Hepatocyte (in vitro differentiated cells): ENCODE measurements at places on chromosomes 4 and X.
A peak's percentile ranks its signal among the peaks of the same experiment; 100 is the strongest.

- H3K27ac ChIP-seq: no peak overlapping the region
- no peak for DNase-seq
- H3K4me3 ChIP-seq: no peak overlapping the region
- no peaks in the 10 kb centered on the region for H3K27me3 ChIP-seq
- H3K4me1 ChIP-seq: no peaks in the 10 kb centered on the region
Observed at GRCh38 chr4:85302756-85303155, 172.2 kb upstream of the ARHGAP24 start.

- no peaks in the 10 kb centered on the region for H3K36me3 ChIP-seq
- H3K4me3 ChIP-seq: no peak overlapping the region
- no peaks in the 10 kb centered on the region for H3K27me3 ChIP-seq
- no peak for DNase-seq
- no peak overlapping the region for H3K27ac ChIP-seq
Observed at GRCh38 chrX:155877288-155877687, 3.9 kb upstream of the VAMP7 start.

GRCh38 chrX:6777238-6778002 is 242.5 kb upstream of the VCX3A start:
- H3K27ac ChIP-seq: no peak overlapping the region
- H3K36me3 ChIP-seq: no peaks in the 10 kb centered on the region
- H3K27me3 ChIP-seq: no peaks in the 10 kb centered on the region

DNA sequence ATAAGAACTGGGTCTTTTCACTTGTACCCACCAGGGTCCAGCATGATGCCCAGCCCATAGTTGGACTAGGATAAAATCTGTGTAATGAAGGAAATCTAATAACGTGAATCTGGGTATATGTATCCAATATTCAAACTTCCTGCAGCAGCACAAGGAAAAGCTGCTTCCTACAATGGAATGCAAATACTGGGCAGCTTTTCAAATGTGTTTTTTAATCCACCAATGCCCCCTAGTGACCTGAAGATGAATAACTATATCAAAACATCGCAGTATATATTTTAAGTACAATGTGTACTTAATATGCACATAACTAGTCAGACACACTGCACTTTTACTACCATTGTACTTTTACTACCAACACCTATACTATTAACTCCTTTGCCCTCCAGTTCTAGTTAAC is 5.3 kb downstream of the APOO start:
- H3K36me3 ChIP-seq: no peaks in the 10 kb centered on the region
- no peak overlapping the region for H3K4me3 ChIP-seq
- DNase-seq: peak; percentile 78
- H3K27me3 ChIP-seq: no peaks in the 10 kb centered on the region

- no peaks in the 10 kb centered on the region for H3K36me3 ChIP-seq
- H3K4me1 ChIP-seq: peaks cover 5% of the 10 kb centered on the region
- H3K4me3 ChIP-seq: no peak overlapping the region
- H3K27me3 ChIP-seq: no peaks in the 10 kb centered on the region
- no peak for DNase-seq
- no peak overlapping the region for H3K27ac ChIP-seq
Observed at GRCh38 chr4:95426455-95426854, 122.3 kb downstream of the UNC5C start.

GRCh38 chr4:112604589-112604988 is 32.1 kb downstream of the ZGRF1 start:
- H3K36me3 ChIP-seq: no peaks in the 10 kb centered on the region
- H3K27ac ChIP-seq: no peak overlapping the region

GRCh38 chr4:102356562-102357202 is 11.4 kb upstream of the SLC39A8 start:
- H3K27me3 ChIP-seq: no peaks in the 10 kb centered on the region
- H3K36me3 ChIP-seq: no peaks in the 10 kb centered on the region
- H3K4me1 ChIP-seq: peaks cover 6% of the 10 kb centered on the region
- H3K27ac ChIP-seq: no peak overlapping the region
- H3K4me3 ChIP-seq: no peak overlapping the region

GRCh38 chr4:44916411-44916810 is 190.1 kb upstream of the GNPDA2 start:
- H3K27me3 ChIP-seq: no peaks in the 10 kb centered on the region
- H3K27ac ChIP-seq: no peak overlapping the region
- H3K4me1 ChIP-seq: no peaks in the 10 kb centered on the region
- no peak overlapping the region for H3K4me3 ChIP-seq
- H3K36me3 ChIP-seq: no peaks in the 10 kb centered on the region

- peak overlapping the region; percentile 93 for H3K27ac ChIP-seq
- H3K36me3 ChIP-seq: no peaks in the 10 kb centered on the region
- H3K4me3 ChIP-seq: no peak overlapping the region
- H3K4me1 ChIP-seq: peaks cover 57% of the 10 kb centered on the region
Observed at GRCh38 chrX:40107291-40108161, 9.8 kb upstream of the BCOR start.

DNA sequence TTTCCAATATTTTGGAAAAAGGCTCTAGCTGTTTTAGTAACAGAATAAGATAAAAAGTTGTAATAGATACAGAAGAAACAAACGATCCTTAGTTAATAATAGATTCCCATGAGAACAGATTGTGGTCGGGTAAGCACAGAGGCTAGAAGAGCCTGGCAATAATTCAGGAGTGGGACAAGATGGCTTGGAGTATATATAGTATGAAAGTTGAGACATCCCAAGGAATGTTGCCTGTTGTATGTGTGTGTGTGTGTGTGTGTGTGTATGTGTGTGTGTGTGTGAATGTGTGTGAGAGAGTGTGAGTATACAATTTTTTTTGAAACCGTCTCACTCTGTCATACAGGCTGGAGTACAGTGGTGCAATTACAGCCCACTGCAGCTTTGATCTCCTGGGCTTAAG is 150.7 kb downstream of the PDGFC start:
- H3K4me1 ChIP-seq: peaks cover 7% of the 10 kb centered on the region
- no peak for DNase-seq
- no peaks in the 10 kb centered on the region for H3K27me3 ChIP-seq
- H3K4me3 ChIP-seq: no peak overlapping the region

- no peak overlapping the region for H3K27ac ChIP-seq
- DNase-seq: no peak
- no peaks in the 10 kb centered on the region for H3K36me3 ChIP-seq
- H3K4me3 ChIP-seq: no peak overlapping the region
Observed at GRCh38 chr4:94358101-94358500, 15.5 kb upstream of the HPGDS start.

GRCh38 chr4:119627267-119628255 is 1.0 kb downstream of the PDE5A start:
- H3K36me3 ChIP-seq: no peaks in the 10 kb centered on the region
- peak overlapping the region; percentile 87 for H3K27ac ChIP-seq
- no peaks in the 10 kb centered on the region for H3K27me3 ChIP-seq
- peak; percentile 89 for DNase-seq

GRCh38 chrX:96753230-96753629 is 68.6 kb downstream of the DIAPH2 start:
- H3K27ac ChIP-seq: peak overlapping the region; percentile 64
- no peaks in the 10 kb centered on the region for H3K27me3 ChIP-seq
- no peaks in the 10 kb centered on the region for H3K36me3 ChIP-seq
- DNase-seq: no peak
- no peak overlapping the region for H3K4me3 ChIP-seq

DNA sequence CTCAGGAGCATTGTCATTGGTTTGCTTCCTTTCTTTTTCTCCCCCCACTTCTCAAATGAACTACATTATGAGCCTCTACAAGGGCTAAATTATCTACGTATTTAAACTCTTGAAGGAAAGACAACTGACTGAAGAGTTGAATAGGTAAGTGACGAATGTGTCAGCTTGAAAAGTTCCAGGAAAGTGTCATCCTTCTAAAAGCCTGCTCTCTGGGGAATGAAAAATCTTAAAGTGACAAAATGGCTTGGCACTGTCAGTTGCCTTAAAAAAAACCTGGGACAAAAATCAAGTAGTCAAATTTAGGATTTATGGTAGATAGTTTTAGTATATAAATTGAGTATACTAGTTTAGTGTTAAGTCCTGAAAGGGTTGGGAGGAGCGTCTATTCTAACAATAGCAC is 173.9 kb upstream of the NDP start:
- no peaks in the 10 kb centered on the region for H3K27me3 ChIP-seq
- H3K36me3 ChIP-seq: no peaks in the 10 kb centered on the region
- DNase-seq: no peak
- H3K4me3 ChIP-seq: no peak overlapping the region

DNA sequence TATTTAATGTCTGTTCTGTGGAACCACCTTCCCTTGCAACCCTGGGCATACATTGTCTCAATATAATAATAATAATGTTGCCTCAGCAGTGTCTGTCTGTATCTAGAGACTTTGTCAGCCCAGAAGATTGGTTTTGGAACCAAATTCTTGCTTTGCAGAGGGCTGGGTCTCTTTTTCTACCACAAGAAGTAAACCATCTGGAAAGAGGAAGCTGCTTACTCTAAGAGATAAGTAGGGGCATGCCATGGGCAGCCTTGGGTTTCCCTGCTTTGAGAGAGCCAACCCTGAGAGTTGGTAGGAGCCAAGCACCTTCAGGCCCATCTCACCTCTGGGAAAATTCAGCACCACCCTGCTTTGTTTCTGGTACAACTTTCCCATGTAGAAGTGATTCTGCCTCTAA is 27.0 kb downstream of the TMEM31 start:
- DNase-seq: no peak
- H3K27ac ChIP-seq: no peak overlapping the region
- no peak overlapping the region for H3K4me3 ChIP-seq
- H3K4me1 ChIP-seq: no peaks in the 10 kb centered on the region
- H3K36me3 ChIP-seq: no peaks in the 10 kb centered on the region

DNA sequence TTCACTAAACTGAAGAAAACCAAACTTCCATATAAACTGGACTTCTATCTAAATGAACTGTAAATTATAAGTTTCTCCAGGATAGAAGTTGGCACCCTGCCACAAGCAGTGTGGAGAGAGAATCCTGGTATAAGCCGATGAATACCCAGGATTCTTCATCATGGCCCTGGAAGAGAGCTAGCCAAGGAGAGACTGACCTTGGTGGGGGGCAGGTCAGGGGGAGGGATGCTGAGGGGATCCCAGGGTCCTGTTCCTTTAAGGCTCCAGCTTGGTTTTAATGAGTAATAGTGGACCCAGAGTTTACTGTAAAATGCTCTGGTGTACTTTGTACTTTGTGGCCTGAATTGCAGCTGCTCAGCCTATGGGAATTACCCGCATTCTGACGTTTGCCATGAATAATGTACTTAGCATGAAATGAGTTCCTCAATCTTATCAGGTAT is 16.9 kb downstream of the RASSF6 start:
- peak overlapping the region; percentile 88 for H3K27ac ChIP-seq
- peaks cover 46% of the 10 kb centered on the region for H3K4me1 ChIP-seq
- H3K36me3 ChIP-seq: no peaks in the 10 kb centered on the region

DNA sequence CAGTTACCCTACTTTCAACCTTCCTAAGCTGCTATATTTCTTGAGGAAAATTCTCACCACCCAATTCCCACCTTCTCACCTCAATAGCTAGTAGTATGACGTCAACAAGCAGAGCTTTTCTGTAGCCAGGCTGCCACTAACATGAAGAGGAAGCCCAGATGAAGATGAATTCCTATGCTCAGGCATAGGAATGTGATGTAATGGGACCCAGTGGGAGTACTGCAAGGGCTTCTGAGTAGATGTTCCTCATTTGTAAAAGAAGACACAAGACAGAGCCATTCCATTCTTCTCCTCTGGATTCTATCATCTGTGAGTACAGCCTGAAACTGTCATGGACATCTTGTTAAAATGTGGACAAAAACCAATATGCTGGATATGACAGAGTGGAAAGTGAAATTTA is 81.6 kb upstream of the KLF3 start:
- no peak overlapping the region for H3K27ac ChIP-seq
- H3K36me3 ChIP-seq: no peaks in the 10 kb centered on the region
- H3K4me1 ChIP-seq: peaks cover 11% of the 10 kb centered on the region
- no peak for DNase-seq

- peaks cover 2% of the 10 kb centered on the region for H3K4me1 ChIP-seq
- peaks cover 3% of the 10 kb centered on the region for H3K36me3 ChIP-seq
- no peak overlapping the region for H3K27ac ChIP-seq
- no peaks in the 10 kb centered on the region for H3K27me3 ChIP-seq
Observed at GRCh38 chr4:75018811-75019479, 86.0 kb downstream of the PARM1 start.

DNA sequence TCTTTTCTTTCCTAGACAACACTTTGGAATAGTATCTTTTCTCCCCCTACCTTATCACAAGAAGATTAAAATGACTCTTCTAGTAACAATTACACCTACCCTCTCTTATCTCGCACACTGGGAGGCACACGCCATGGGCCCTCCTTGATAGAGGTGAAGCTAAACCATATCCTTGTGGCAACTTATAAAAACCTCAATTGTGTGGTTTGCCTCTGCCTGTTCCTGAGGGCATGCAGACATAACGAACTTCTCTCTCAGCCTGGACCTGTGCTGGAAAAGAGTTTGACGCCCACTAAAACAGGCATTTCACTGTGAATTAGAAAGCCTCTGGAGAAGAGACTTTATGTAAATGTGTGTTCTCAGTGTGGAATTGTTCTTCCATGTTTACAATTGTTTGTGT is 141.2 kb downstream of the NDST3 start:
- no peak overlapping the region for H3K27ac ChIP-seq
- DNase-seq: no peak
- no peak overlapping the region for H3K4me3 ChIP-seq
- no peaks in the 10 kb centered on the region for H3K27me3 ChIP-seq
- H3K36me3 ChIP-seq: no peaks in the 10 kb centered on the region

- H3K4me3 ChIP-seq: no peak overlapping the region
- DNase-seq: no peak
- no peak overlapping the region for H3K27ac ChIP-seq
- no peaks in the 10 kb centered on the region for H3K36me3 ChIP-seq
- H3K27me3 ChIP-seq: no peaks in the 10 kb centered on the region
- H3K4me1 ChIP-seq: no peaks in the 10 kb centered on the region
Observed at GRCh38 chrX:109940411-109940810, 62.5 kb upstream of the TMEM164 start.

DNA sequence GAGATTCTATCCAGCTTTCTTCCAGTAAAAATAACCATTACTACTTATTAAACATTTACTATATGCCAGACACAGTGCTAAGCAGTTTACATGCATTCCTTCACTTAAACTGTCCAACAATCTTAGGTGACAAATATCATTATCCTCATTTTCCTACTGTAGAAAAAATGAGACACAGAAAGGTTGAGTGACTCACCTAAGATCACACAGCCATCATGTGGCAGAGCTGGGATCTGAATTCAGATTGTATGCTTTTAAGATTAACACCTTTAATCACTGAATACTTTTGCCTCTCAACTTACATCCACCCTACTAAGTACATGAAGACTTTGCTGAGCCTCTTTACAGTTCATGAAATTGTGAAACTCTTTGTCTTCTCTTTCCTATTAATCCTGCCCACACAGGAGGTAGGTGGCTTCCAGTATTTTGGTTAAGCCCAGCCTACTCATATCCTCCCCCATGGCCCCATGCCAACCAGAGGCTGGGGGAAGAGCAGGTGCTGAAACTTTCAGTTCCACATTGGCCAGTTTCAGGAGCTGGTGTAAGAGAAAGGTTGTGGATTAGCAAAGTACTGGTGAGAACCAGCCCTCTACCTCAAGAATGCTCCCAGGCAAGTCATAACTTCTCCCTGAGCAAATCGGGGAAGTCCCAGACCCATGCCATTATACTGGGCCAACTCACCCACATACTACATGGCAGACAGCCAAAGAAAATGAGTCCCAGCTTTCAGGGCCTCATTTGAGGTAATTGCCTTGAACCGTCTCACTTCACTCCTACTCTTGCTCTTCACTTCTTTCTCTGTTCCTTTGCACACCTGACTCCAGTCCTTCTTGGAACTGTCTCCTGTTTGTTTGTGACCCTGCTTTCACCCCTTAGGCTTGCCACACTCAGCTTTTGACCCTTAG is 211.1 kb downstream of the GUCY2F start:
- no peak for DNase-seq
- H3K4me1 ChIP-seq: no peaks in the 10 kb centered on the region
- H3K4me3 ChIP-seq: no peak overlapping the region
